ENCODE measurements at places on chromosomes 7 and 10.
A peak's percentile ranks its signal among the peaks of the same experiment; 100 is the strongest.

DNA sequence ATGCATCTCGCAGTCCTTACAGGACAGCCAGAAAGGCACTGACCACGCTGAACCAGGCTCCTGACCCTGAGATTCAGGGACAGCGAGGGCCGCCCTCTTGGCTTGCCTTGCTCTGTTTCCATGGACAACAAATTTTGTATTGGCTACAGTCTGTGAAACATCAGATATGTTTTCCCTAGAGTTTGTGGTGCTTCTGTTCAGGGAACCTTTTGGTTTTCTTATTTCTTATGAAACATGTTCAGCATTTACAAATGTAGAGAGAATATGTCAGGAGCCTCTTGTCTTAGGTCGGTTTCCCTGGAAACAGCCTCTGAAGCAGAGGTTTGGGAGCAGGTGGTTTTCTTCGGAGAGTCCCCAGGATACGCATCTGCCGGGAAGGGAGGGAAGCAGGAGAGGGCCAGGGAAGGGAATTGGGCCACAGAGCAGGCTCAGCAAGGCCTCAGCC, 260.1 kb downstream of the CCDC3 start:
- no peak for DNase-seq

DNA sequence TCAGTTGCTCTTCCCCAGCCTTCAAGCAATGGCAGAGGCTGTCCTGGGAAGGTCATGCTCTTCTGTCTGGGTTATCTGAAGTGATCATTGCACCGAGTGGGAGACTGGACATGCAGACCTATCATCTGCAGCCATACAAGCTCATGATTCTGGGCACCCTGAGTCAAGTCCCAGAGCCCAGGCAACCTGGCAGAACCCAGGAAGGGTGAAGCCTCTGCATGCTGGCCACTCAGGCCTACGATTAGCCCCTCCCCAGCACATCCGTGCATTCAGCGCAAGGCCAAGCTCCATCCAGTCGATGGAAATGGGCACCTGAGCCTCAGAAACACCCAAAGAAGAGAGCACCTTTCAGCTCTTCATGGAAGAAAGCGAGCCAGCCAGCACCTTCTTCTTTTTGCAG, 261.8 kb downstream of the PAXIP1 start:
- no peak for DNase-seq

- DNase-seq, result no peak
These were observed 57.9 kb upstream of the FAM133B start for GRCh38 chr7:92648067-92648466.

DNA sequence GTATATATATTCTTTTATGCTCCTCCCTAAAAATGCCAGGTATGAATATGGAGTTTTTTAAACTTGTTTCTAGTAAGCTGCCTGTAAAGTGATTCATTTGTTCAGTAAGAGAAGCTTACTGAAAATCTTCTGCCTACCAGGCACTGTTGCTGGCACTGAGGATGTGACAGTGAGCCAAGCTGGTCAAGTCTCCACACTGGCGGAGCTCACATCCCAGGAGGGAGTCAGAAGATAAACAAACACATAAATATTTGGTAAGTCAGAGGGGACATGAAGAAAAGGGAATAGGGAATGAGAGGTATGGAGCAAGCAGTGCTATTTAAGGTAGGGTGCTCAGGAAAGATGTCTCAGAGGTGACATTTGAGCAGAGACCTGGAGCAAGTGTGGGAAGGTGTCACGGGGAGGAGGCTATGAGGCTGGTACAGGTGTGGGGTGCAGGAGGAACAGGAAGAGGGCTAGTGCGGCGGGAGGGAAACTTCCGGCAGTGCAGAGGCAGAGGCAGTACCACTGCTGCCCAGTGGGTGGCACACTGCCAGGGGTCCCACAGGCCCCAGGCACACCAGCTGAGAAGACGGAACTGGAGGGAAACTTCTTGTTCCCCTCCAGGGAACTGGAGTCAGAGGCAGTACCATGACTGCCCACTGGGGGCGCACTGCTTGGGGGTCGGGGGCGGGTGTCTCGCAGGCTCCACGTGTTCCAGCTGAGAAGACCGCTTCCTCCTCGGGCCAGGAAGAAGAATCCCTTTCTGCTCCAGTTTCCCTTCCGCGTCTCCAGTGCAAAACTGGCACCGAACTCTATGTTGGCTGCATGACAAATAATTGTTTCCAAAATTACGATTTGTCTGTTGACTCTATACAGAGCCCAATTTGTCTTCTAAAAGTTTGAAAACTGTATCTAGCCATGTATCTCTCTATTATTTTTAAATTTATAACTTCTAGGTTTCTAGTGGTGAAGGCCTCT, 161.0 kb downstream of the TEX36 start:
- peak; percentile 19 for DNase-seq

DNA sequence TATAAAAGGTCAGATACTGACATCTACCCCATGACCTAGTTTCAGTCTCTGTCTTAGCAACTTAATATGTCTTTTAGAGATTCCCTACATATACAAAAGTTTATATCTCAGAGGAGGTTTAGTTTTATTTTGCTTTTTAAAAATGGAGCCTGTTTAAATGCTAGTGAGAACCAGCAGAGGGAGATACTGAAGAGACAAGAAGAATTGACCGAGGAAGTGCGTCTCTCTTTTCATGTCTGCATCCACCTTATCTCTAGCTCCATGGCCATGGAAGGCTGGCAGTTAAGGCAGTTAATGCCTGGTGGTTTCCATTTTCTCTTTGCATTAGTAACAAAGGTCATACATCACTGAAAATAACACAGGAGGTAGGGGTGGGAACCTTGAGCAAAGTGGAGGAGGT, 10.7 kb downstream of the SUV39H2 start:
- peak; percentile 12 for DNase-seq

DNA sequence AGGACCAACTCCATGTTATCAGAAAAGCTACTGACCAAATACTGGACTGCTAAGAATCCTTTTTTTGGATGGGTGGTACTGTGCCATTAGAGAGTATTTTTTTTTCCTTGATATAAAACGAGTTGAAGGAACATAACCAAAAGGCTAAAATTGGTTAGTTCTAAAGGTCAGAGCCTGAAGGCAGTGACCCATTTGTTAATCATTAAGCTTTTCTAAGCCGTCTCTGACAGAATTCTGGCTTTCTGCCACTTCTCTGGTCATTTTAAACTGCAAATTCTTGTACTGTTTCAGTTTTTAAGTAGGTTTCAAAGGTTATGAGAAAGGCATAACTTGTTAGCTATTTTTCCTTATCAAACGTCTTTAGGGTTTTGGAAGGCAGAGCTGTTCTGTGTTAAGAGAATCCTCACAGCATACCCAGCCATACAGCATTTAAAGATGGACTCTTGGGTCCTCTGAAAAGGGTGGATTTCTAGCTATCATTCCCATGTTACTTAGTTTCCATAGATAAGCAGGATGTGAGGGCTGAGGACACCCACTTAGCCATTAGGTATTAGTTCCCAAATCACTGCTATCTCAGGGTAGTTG, 196.8 kb downstream of the RNLS start:
- DNase-seq, result no peak

- no peak for DNase-seq
These were observed 133.8 kb downstream of the CPEB3 start for GRCh38 chr10:92156874-92157773.

All from AG08396 (cell line).